ENCODE measurements at places on chromosomes 13 and 19. TPM values are rescaled to one million over a fixed set of nuclear protein-coding genes. Genes with fewer than 3 reads are reported as not detected.

DNA sequence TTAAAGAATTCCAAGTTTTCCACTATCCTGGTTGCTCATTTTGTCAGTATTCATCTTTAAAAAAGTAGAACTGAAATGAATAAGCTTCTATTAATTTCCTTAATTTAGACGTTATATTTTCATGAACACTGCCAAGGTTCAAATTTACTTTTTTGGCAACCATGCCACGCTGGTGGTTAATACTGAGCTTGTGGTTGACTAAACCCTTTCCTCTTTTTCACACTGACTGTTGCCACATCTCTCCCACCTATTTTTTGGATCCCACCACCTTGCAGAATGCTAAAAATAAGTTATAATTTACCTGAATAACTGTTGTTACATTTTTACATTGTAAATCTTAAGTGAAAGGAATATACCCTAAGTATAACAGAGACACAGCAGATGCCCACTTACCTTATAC is 45.0 kb downstream of the FLT3 start:
- no peak overlapping the region for H3K27ac ChIP-seq
- no peak overlapping the region for H3K4me3 ChIP-seq
- H3K4me1 ChIP-seq, result no peaks in the 10 kb centered on the region
- no peaks in the 10 kb centered on the region for H3K36me3 ChIP-seq
- no peak for DNase-seq

DNA sequence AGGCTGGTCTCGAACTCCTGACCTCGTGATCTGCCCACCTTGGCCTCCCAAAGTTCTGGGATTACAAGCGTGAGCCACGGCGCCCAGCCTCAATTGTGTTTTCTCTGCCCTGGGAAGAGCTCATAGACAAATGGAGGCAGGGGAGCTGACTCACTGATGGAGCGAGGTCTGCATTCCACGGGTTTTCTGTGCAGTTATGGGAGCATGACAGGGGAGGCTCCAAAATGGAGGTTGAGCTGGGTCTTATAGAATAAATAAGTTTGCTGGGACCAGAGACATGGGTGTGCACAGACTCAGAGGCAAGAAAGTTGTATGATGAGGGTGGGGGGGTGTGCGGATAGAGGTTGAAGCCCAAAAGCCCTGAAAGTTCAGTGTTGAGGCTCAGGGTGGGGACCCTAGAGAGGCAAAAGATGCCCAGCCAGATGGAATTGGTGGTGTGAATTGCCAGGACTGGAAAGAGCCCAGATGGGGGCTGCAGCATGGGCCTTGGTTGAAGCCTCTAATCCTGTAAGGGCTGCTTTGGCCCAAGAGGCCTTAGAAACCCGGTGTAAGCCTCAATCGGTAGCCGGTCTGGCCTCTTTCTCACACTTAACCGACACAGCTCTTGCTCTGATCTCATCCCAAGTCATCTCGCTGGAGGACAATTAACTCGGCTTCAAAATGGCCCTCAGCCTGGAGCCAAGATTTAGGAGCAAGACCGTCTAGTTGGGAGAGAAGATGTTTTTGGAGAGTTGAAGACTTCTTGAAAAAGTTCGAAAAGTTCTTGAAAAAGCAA is 1.9 kb downstream of the TPM4 start:
- no peaks in the 10 kb centered on the region for H3K27me3 ChIP-seq
- DNase-seq, result no peak
- peaks cover 27% of the 10 kb centered on the region for H3K36me3 ChIP-seq
- H3K27ac ChIP-seq, result peak overlapping the region; percentile 99
- H3K4me1 ChIP-seq, result peaks cover 28% of the 10 kb centered on the region

DNA sequence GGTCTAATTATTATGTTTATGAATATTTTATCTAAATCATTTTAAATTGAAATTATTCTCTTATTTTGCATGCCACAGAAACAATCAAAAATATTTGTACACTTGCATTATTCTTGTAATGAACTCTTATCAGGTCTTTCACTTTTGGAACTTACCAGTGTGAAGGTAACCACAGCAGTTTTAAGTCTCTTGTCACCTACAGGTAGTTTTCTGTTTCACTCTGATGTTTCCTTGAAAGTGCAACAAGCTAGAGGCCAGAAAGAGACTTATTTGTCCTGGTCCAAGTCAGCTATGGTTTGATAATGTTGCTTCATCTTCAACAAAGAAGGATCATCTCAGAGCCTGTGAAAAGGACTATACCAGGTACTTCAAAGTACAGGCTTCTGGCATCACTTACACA is 133.4 kb upstream of the NBEA start:
- no peaks in the 10 kb centered on the region for H3K36me3 ChIP-seq
- H3K4me1 ChIP-seq, result no peaks in the 10 kb centered on the region
- H3K4me3 ChIP-seq, result no peak overlapping the region
- H3K27me3 ChIP-seq, result no peaks in the 10 kb centered on the region
- H3K27ac ChIP-seq, result no peak overlapping the region

GRCh38 chr13:28704919-28705318 is 13.9 kb downstream of the SLC46A3 start:
- H3K4me3 ChIP-seq, result no peak overlapping the region
- H3K27ac ChIP-seq, result no peak overlapping the region
- DNase-seq, result no peak
- H3K27me3 ChIP-seq, result no peaks in the 10 kb centered on the region

DNA sequence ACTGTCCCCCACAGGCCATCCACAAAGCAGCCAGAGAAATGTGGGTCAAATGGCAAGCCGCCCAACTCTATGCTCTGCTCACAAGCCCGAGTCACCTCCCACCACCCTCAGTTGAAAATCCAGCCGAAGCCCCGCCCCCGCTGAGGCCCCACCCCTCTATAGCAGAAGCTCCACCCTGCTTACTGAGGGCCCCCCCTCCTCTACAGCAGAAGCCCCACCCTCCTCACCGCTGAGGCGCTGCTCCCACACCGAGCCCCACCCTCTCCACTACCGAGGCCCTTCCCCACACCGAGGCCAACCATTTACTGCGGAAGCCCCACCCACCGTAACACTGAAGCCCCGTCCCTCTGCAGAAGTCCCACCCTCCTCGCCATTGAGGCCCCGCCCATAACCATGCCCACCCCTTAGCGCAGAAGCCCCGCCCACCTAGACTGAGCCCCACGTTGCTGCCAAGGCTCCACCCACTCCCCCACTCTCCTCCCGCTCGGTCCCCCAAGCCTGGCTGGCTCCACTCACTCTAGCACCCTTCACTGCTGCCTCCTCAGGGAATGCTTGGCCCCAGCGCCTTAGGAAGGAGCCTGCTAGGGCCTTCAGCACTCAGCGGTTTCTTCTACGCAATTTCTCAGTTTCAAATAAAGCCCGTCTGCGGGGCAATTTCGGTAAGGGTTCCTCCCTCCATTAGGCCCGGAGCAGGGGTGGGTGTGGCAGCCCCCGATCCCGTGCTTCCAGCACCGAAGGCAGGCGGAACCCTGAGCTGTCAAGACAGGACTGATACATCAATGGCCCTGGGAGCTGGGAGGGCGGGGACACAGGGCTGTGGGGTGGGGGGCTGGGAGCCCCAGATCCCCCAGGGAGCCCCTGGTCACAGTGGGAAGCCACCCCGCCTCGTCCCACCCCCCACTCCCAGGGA is 9.0 kb upstream of the MYDGF start:
- no peaks in the 10 kb centered on the region for H3K4me1 ChIP-seq
- no peaks in the 10 kb centered on the region for H3K36me3 ChIP-seq
- no peaks in the 10 kb centered on the region for H3K27me3 ChIP-seq
- no peak overlapping the region for H3K27ac ChIP-seq
- no peak for DNase-seq
- no peak overlapping the region for H3K4me3 ChIP-seq

NEK5 gene
- 2.4 TPM for total RNA-seq

CGB2 gene
- total RNA-seq, result not detected

CPAMD8 gene
- total RNA-seq, result 13.1 TPM

Data from left lung (tissue), 14 donors.